Fibroblast of lung (primary cell): ENCODE measurements at places on chromosomes 2 and 18. TPM values are rescaled to one million over a fixed set of nuclear protein-coding genes. Genes with fewer than 3 reads are reported as not detected.

WNT6 gene
- total RNA-seq, result not detected in 2 replicates

TMEM87B gene
- 21.6 and 31.5 TPM in 2 replicates for total RNA-seq

DNA sequence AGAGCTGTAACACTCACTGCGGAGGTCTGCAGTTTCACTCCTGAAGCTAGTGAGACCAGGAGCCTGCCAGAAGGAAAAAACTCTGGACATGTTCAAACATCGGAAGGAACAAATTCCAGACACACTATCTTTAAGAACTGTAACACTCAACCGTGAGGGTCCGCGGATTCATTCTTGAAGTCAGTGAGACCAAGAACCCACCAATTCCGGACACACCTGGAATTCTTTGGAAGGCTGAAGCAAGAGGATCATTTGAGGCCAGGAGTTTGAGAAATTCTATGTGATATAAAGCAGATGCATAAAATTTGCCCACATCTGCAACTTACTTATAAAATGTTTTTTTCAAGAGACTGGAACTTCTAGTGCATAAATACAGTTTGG lies 43.5 kb upstream of the ITSN2 start:
- H3K36me3 ChIP-seq, result no peaks in the 10 kb centered on the region
- DNase-seq, result no peak
- H3K4me3 ChIP-seq, result no peak overlapping the region
- H3K27ac ChIP-seq, result no peak overlapping the region
- H3K4me1 ChIP-seq, result no peaks in the 10 kb centered on the region
- H3K27me3 ChIP-seq, result peaks cover 3% of the 10 kb centered on the region

- H3K36me3 ChIP-seq, result no peaks in the 10 kb centered on the region
- H3K27ac ChIP-seq, result no peak overlapping the region
- no peaks in the 10 kb centered on the region for H3K4me1 ChIP-seq
- DNase-seq, result no peak
- H3K4me3 ChIP-seq, result no peak overlapping the region
Observed at GRCh38 chr2:178333851-178334250, 117.1 kb downstream of the PRKRA start.

DNA sequence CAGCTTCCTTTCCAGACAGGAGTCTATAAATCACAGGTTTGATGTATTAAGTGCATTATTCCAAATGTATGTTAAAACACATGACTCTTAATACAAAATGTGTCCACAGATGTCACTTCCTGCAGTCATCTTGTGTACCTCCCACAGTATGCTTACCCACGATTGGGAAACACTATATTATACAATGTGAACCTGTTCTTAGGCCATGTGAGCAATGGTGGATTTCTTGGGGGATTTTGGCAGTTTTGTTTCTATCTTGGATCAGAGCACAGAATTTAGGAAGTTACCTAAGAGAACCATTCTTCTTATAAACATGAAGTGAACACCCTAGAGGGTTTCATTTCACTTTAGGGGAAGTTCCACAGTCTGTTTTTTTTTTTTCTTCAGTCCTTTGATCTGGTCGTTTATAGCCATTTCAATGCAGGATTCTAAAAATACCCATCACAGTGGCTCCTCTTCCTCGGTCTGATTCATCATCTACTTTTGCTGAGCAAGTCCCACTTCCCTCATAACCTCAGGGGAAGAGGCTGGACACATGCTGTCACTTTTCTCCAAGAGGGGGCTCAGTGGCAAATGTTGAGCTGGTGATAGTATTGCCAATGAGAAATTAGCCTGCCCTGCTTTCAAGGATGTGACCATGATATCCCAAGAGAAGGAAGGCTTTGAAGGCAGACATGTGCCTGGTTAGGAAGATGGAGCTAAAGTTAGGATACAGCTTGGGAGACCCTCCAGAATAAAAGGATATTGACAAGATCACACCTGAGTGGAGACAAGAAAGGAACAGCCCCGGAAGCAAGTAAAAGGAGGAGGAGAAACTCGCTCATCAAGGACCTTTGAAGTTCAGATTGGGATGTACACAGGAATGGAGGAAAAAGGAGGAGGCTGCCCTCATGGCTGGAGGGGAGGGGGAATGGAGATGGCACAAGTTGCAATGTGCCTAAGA lies 22.6 kb downstream of the PLEK start:
- H3K4me1 ChIP-seq, result no peaks in the 10 kb centered on the region
- H3K27me3 ChIP-seq, result peaks cover 19% of the 10 kb centered on the region
- no peak overlapping the region for H3K4me3 ChIP-seq
- H3K36me3 ChIP-seq, result no peaks in the 10 kb centered on the region

- H3K27me3 ChIP-seq, result no peaks in the 10 kb centered on the region
- no peak overlapping the region for H3K27ac ChIP-seq
- no peaks in the 10 kb centered on the region for H3K36me3 ChIP-seq
- DNase-seq, result peak; percentile 10
Observed at GRCh38 chr2:225487878-225488416, 88.4 kb downstream of the NYAP2 start.
